M059J (cell line): ENCODE measurements at places on chromosomes 4 and X. TPM values are rescaled to one million over a fixed set of nuclear protein-coding genes. Genes with fewer than 3 reads are reported as not detected.

DNA sequence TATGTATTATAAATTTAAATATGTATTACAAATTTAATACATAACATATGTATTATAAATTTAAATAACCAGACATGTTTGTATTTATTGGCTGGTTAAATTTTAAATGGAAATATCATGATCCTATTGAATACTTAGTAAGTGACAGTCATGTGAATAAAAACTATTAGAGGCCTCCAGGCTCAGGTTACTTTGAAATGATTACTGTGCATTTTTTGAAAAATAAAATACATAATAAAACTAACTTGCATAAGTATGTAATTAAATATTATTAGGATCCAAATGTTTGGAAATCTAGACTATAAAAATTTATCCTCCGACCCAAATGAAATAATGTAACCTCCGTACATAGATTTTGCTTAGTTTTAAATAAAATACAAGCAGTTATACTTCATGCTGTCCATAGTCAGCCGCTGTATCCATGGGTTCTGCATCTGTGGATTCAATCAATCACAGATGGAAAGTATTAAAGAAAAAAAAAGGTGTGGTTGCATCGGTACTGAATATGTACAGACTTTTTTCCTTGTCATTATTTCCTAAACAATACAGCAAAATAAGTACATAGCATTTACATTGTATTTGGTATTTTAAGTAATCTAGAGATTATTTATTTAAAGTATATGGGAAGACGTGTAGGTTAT lies 140.7 kb downstream of the WDFY3 start:
- no peak for DNase-seq

DNA sequence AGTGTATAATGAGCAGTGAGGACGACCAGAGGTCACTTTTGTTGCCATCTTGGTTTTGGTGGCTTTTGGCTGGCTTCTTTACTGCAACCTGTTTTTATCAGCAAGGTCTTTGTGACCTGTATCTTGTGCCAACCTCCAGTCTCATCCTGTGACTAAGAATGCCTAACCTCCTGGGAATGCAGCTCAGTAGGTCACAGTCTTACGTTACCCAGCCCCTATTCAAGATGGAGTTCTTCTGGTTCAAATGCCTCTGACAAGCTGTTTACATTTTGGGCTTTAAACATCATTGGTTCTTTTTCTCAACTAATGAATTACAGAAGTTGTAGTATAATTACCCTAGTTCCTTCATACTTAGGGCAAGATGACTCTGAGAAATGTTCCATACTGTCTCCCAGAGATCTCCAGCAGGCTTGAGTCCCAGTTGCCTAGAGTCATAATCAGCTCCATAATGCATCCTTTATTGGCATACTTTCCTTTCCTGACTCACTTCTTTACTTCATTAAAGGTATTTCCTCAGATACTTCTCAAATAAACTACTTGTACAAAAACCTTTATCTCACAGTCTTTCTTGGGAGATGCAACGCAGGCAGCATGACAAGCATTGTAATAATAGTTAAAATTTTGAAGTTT lies 136.5 kb downstream of the KDM6A start:
- DNase-seq: peak; percentile 80

Gene TMEM154
- total RNA-seq: 8.1 and 11.0 TPM in 2 replicates

Gene SPANXD
- total RNA-seq: 175 and 210 TPM in 2 replicates

DNA sequence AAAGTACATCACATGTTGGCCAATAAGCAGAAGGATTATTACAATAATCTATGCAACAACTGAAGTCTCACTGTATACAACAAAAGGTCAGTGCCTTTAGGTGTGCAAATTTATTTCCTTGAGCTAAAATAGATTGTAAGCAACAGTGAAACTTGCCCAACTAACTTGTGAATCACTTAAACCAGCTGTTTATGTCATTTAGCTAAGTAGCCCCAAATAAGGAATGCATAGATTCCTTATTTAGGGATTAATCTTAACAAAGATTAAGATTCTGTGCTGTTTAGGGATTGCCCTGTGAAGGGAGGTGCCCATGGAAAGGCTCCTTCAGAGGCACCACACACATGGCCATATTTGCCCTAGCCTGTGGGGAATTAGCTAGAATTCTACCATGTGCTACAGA lies 168.6 kb downstream of the MAML3 start:
- no peak for DNase-seq

DNA sequence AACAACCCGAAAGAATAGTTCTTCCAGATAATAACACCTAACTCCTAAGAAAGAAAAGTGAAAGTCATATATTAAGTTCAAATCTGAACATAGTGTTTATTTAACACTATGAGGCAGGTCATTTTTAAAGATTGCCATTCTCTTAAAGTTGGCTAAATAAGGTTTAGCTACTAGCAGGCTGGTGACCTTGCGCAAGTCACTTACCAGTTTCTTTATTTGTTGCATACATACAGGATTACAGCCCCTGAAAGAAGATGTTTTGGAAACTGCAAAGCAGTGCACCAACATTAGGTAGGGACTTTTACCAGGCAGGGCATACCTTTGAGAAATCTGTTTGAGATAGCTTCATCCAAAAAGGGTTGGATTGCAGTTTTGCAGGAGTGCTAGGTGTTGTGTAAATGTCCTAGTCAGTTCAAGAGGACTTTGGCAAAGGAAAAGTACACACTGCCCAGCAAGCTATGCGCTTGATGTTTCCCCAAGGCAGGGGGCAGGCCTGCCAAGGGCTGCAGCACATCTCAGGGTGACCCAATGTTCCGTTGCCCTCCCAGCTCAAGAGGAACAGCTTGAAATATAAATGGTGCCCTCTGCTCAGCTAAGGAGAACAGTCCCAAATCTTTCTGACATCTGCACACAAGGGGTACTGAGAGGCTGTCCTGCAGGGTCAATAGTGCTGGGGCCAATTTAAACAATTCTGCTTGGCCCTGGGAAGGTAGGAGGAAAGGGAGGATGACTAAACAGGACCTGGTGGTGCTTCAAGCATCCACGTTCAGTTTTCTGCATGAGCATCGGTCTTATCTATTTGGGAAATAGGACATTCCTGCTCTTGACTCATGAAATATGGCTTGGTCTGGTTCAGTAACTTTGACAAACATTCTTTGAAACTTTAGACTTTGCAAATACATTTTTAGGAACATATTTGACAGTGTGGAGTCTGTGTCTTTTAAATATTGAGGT lies 130.8 kb downstream of the COL4A6 start:
- DNase-seq: no peak

GRCh38 chr4:155657985-155658680 lies 8.5 kb upstream of the GUCY1A1 start:
- DNase-seq: no peak

Gene MAGEB6B
- total RNA-seq: not detected in 2 replicates

DNA sequence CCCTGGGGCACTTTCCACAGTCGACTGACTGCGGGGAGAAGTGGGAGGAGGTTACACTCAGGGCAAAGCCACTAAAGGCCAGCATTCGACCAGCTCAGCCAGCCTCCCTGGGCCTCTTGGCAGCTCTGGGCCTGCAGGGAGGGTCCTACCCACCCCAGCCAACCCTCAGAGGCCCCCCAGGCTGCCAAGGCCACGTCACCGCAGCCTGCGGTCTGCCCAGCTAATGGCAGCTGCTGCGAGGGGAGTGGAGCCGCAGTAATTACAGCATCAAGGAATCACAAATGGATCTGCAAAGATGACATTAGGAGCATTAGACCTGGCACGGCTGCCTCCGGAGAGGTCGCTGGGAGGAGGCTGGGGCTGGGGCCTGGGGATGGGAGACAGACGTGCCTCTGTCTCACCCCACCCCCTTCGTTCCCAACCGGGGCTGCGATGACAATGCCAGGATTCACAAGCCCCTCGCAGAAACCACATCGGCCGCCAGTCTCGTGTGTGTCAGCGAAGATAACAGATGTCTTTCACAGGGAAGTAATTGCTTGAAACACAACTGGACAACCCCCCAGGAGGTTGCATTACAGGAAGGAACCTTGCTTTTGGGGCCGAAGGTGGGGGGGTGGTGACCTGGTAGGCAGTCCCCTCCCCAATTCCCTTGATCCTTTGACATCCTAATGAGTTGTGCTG lies 367.6 kb downstream of the BCOR start:
- peak; percentile 80 for DNase-seq

Gene TACR3
- total RNA-seq: not detected in 2 replicates

GRCh38 chr4:32268863-32269262 lies 1548.7 kb downstream of the PCDH7 start:
- peak; percentile 6 for DNase-seq

- no peak for DNase-seq
Observed at GRCh38 chr4:1668488-1668840, 15.6 kb downstream of the FAM53A start.

GRCh38 chrX:9475984-9476383 lies 11.1 kb downstream of the TBL1X start:
- DNase-seq: no peak

DNA sequence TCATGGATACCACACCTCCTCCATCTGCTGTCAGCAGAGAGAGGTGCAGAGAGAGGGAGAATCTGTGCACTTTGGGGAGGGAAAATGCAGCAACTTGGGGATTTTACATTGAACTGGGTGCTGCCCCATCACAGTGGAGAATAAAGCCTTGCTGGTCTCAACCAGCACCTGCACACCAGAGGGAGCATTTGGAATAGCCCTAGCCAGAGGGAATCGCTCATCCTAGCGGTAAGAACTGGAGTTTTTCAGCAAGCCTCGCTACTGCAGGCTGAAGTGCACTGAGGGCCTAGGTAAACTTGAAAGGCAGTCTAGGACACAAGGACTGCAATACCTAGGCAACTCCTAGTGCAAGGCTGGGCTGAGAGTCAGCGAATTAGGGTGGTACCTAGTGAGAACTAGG lies 148.7 kb downstream of the KDR start:
- DNase-seq: no peak

GRCh38 chr4:105741548-105741947 lies 33.0 kb downstream of the GSTCD start:
- peak; percentile 1 for DNase-seq

Gene BEX1
- total RNA-seq: 561 and 726 TPM in 2 replicates

DNA sequence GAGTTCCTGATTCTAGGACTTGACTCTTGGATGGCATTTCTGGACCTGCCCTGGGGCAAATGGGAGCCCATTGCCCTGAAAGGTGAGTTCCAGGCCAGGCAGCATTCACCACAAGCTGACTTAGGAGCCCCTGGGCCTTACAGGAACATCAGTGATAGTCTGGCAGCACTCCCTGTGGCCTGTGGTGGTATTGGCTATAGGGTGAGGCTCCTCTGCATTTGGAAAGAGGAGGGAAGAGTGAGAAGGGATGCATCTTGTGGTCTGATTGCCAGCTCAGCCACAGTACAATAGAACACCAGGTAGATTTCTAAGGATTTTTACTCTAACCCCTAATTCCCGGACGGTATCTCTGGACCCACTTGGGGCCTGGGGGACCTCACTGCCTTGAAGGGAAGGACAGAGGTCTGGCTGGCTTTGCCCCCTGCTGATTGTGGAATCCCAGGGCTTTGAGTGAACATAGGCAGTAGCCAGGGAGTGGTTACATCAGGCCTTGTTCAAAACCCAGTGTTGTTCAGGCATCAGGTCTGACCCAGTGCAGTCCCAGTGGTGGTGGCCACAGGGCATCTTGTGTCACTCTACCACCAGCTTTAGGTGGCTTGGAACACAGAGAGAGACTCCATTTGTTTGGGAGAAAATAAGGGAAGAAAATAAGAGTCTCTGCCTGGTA lies 32.9 kb downstream of the MAGED4 start:
- no peak for DNase-seq

Gene HCCS
- 39.7 and 48.6 TPM in 2 replicates for total RNA-seq

Gene SMIM14
- 17.1 and 38.5 TPM in 2 replicates for total RNA-seq

GRCh38 chr4:54525602-54526001 lies 132.2 kb upstream of the KIT start:
- DNase-seq: peak; percentile 97

- no peak for DNase-seq
Observed at GRCh38 chrX:68717663-68718442, 70.4 kb downstream of the STARD8 start.

DNA sequence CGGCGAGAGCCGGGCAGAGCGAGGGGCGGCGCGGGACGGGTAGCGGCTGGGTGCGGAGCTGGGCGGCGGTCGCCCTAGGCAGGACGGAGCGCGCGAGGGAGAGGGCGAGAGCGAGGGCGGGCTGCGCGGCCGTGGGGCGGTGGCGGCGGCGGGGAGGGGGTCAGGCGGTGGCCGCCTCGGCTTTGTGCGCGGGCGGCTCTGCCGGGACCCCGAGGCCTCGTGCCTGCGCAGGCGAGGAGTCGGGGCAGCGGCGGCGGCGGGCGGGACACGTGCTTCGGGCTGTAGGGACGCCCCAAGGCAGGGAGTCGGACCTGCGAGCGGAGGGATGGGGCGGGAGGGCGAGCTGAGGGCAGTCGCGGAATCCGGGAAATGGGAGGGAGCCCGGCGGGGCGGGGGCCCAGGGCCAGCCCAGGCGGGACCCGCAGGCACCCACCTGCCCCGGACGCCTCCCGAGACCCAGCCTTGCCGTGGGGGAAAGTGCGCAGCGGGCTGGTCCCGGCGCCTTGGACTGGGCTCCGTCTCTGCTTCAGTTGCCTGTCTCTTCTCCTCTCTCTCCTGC lies 465 bp downstream of the BMPR1B start:
- peak; percentile 4 for DNase-seq

DNA sequence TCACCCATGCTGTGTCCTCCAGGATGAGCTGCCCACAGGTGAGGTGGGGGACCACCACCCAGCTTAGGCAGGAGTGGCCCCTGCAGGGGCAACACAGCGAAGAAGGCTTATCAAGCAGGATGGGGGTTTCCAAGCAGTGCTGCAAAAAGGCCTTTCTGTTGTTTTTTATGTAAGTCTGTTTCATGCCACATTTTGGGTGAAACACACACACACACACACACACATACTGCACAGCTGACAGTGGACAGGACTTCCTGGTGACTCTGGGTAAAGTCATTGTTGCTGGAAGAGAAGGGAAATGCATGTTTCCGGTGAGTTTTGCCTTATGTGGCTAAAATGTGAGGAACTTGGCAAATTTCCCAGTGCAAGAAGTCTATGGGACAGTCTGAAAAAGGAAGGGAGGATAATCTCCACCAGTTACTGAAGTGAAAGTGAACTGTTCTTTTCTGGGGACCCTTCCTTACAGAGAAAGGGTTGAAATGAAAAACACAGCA lies 119.2 kb downstream of the IRF2 start:
- DNase-seq: peak; percentile 91

Gene SLC35A2
- total RNA-seq: 70.5 and 77.8 TPM in 2 replicates

DNA sequence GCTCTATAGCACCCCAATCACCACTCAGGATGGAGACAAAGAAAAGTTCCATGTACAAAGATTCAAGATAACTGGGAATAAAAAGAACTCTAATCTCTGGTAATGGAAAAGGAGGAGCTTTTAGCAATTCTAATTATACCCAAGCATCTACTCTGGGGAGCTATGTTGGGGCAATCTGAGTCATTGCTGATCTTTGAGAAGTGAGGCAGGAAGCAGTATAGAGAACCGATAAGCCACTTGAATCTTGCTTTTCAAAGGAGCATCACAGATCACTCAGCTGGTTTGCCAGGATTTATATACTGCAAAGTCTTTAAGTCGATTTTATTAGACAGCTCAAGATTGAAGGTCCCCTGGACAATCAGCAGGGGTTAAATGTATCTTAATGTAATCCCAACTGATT lies 220.0 kb downstream of the ENOX2 start:
- DNase-seq: peak; percentile 81

GRCh38 chr4:10003666-10004065 lies 17.6 kb downstream of the SLC2A9 start:
- DNase-seq: no peak
